Retinal pigment epithelial cell (primary cell): ENCODE measurements at places on chromosomes 1 and 21.

- no peak for DNase-seq
Measured at GRCh38 chr1:203126866-203127665, 460 bp upstream of the ADORA1 start.

DNA sequence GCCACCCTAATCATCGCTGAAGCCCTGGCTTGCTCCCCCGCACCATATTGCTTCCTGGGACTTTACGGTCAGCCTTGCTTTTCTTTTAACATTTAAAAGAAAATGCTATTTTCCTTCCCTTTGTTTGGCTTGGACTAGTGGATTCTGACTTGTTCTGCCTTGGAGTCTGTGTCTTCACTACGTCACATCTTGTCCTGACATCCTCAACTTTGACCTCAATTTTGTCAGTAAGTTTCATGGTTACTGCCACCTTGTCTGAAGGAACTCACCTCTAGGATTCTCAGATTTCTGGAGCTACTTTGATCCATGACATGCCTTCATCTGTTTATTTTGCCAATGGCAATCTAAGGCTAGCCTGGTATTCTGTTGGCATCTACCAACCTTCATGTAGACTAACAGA lies 4.3 kb downstream of the RNASEL start:
- no peak for DNase-seq

DNA sequence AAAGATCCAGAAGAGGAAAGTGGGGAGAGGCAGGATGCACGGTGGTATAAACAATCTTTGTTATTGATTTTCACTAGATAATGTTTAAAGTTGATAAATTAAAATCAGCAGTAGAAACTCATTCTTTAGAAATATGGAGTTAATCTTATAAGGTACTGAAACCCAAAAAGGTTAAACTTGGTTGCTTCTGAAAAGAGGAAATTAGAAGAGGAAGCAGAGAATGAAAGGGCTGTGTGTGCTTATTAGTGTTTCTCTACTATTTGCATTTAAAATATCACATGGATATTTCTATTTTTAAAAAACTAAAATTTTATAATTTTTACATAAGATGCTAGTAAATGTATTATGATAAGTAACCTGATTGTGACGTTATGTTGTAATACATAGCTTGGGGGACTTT lies 24.4 kb downstream of the C1orf141 start:
- DNase-seq, result no peak

DNA sequence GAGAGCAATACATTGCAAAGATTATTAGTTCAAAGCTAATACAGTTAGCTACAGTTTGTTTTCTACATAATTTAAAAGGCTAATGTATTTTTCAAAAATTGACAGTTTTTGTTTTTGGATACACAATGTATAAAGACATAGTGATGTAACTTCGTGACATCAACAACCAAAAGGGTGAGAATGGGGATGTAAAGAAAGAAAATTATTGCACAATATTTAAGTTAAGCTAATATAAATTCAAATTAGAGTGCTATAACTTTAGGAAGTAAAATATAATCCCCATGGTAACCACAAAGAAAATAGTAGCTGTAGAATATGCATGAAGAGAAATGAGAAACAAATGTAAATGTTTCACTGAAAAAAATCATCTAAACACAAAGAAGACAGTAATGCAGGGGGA lies 334.4 kb upstream of the DEPDC1 start:
- DNase-seq, result no peak

GRCh38 chr1:28540651-28541050 lies 12.2 kb upstream of the TRNAU1AP start:
- no peak for DNase-seq

DNA sequence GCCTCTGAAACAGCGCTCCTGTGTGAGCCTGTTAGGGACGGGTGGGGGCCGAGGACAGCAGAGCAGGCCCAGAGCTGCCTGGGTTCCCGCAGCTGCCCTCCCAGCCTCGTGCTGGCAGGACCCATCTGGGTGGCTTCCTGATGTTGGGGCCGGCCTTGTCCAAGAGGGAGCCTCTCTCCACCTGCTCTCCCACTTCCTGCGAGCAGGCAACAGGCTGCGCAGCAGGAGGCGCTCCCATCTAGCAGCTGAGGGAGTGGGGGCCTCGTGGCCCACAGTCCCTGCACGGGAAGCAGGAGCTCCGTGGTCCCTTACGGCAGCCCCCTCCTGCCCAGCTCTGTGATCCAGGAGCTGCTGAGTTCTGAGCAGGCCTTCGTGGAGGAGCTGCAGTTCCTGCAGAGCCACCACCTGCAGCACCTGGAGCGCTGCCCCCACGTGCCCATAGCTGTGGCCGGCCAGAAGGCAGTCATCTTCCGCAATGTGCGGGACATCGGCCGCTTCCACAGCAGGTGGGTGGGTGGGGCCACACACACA lies 68.0 kb downstream of the TRIM11 start:
- no peak for DNase-seq

- DNase-seq, result no peak
Measured at GRCh38 chr1:156319664-156320063, 18.4 kb downstream of the CCT3 start.

DNA sequence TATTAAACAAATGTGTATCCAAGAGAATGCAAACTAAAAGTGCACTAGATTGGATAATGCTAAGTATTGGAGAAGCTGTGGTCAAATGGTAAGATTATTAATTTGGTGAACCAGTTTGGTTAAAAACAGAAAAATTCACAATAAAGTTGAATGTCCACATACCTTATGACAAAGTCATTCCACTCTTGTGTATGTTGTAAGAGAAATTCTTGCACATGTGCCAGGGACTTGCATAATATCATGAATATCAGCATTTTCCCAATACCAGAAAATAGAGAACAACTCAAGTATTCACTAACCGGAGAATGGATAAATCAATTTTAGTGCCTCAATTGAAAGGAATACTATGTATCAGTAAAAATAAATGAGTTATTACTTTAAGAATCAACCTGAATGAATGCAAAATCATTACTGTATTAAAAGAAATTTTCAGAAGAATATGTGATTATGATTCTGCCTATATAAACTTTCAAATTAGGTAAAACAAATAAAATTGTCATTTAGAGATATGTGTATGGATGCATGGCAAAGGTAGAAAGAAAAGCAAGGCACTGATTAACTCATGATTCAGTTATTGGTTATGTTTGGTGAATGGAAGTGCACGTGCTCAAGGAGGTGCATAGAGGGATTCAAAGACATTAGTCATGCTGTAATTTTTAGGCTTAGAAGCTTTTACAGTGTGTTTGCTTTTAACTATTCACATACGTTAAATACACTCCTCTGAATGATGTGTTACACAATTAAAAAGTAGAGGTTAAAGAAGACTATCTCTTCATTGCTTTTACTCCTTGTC lies 217.4 kb upstream of the KCNK2 start:
- DNase-seq, result peak; percentile 32

- no peak for DNase-seq
Measured at GRCh38 chr1:20194757-20195461, 8.6 kb upstream of the PLA2G2C start.

DNA sequence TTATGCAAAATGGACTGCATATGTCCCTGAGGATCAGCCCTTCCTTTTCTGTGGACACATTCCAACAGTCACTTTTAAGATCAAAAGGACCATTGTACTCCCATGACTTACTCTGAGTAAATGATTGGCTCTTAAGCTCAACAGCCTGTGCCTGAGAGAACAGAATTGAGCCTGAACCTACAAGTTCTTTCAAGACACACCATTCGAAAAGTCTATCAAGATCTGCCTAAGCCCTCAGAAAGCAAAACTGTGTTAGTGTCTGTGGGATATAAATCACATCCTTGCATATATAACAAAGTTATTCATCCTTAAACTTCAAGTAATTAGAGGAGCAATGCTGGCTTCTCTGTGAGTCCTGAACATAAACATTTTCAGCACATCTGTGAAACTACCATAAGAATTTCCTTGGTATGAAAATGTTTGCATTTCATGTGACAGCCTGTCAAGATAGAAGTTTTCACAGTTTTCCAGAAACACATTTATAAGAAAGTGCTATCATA lies 41.6 kb downstream of the PCNX2 start:
- no peak for DNase-seq

GRCh38 chr1:239537795-239538194 lies 151.4 kb downstream of the CHRM3 start:
- peak; percentile 16 for DNase-seq

DNA sequence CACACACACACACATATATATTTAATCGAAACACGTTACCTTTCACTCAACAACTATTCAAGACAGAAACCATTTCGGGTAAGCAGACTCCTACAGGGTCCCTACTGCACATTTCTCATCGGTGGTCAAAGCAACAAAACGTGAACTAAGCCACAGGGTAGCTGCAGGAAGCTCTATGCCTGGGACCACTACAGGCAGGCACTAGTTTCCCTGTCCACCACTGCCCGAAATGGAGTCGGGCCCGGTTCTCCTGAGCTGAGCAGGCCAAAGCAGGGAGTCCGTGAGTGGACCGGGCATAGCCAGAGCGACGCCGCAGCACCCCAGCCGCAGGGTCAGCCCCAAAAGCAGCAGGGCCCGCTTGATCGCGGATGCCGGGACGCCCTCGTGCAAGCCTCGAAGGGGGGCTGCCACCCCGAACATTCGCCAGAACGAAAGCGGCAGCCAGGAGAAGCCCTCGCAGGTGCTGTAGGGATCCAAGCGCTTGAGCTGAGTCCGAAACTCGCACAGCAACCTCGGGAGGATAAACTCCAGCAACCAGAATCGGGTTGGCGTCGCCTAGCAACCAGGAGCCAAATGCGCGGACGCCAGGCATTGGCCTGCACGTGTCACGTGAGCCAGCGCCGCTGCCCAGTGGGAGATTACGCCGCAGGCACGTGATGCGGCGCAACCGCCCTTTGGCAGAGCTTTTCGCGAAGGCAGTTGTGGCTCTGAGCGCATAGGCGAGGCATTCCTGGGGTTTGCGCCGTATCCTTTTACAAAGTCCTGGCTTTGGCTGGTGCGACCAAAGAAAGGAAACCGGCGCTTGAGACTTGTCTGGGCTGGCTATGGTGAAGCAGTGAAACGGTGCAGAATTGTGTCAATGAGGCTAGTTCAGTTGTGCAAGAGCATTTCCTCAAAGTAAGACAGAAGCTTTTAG lies 13.9 kb upstream of the DDI2 start:
- peak; percentile 89 for DNase-seq

GRCh38 chr1:201906336-201906735 lies 17.6 kb downstream of the SHISA4 start:
- DNase-seq, result no peak

- DNase-seq, result no peak
Measured at GRCh38 chr1:183720028-183720427, 66.9 kb upstream of the APOBEC4 start.

DNA sequence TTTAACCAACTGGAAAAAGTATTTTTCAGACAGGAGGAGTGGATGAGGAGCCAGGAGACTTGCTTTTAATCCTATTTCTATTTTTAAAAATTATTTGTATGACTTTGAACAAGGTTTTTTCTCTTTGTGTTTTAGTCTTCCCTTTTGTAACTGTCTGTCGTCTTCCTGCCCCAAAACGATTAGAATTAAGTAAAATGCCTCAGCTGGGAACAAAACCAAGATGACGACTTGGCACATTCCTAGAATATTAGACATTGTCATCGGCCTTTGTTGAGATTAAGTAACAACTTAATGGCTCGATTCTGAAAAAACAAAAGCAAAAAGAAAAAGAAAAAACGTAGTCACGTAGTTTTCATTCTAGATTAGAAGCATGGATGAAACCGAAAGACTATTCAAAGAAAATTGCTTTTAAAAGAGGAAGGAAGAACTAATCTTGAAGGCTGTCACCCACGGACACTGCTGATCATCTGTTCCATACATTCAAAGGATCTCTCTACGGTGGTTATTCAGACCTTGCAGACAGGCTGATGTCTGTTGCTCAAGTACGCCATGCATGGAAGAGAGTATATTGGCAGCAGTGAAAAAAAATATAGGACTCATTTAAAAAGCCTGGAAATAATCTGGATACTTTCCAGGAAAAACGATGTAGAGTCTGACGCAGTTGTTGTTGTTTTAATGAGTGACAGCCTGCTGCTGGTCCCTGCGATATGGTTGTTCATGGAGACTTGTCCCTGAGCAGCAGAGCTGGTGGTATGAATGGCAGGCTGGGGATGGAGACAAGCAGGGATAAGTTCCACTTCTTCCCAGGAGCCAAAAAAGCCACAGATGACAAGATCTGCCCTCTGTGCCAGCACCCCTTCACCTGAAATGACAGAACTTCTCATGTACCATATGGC lies 16.8 kb downstream of the GNG4 start:
- DNase-seq, result peak; percentile 62

GRCh38 chr1:27596986-27597385 lies 7.0 kb downstream of the AHDC1 start:
- no peak for DNase-seq
